ENCODE measurements at places on chromosomes 2 and 18. TPM values are rescaled to one million over a fixed set of nuclear protein-coding genes. Genes with fewer than 3 reads are reported as not detected.

DNA sequence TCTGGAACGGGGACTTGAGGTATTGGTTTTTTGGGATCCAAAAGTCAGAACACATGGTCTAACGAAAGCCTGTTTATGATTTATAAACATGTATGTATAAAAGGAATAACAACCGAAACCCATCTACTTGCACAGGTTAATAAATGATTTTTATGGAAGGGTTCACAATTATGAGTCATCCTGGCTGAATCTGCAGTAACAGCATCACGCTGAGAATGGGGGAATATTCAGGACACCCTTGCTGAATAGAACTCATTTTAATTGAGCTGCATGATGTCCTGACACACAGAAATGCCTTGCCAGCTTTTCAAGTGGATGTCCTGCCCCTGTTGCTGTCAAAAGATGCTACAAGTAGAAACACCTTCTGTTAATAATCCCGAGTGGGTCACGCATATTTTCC is 54.7 kb upstream of the TGFA start:
- H3K36me3 ChIP-seq: no peaks in the 10 kb centered on the region
- peaks cover 7% of the 10 kb centered on the region for H3K27me3 ChIP-seq
- DNase-seq: no peak
- H3K4me3 ChIP-seq: no peak overlapping the region
- H3K27ac ChIP-seq: no peak overlapping the region

GRCh38 chr2:64207573-64207972 is 63.4 kb upstream of the PELI1 start:
- H3K36me3 ChIP-seq: no peaks in the 10 kb centered on the region
- peaks cover 46% of the 10 kb centered on the region for H3K4me1 ChIP-seq
- H3K4me3 ChIP-seq: no peak overlapping the region
- peak overlapping the region; percentile 34 for H3K27ac ChIP-seq
- no peaks in the 10 kb centered on the region for H3K27me3 ChIP-seq

GRCh38 chr2:84116143-84116542 is 342.9 kb downstream of the SUCLG1 start:
- H3K27me3 ChIP-seq: no peaks in the 10 kb centered on the region
- H3K4me3 ChIP-seq: no peak overlapping the region
- no peak for DNase-seq
- H3K4me1 ChIP-seq: no peaks in the 10 kb centered on the region
- H3K36me3 ChIP-seq: no peaks in the 10 kb centered on the region
- no peak overlapping the region for H3K27ac ChIP-seq

DNA sequence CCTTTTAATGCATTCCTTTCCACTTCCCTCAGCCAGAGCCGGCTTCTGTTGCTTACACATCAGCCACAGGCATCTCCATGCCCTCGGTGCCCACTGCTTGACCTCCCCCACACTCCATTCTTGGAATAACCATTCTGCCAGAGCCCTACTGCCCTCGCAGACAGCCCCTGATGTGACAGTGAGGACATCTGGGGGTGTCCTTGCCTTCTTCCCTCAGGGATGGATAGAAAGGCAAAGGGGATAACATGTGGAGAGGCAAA is 6.4 kb upstream of the NPPC start:
- H3K27ac ChIP-seq: no peak overlapping the region
- no peaks in the 10 kb centered on the region for H3K27me3 ChIP-seq
- no peaks in the 10 kb centered on the region for H3K4me1 ChIP-seq
- DNase-seq: no peak
- no peaks in the 10 kb centered on the region for H3K36me3 ChIP-seq

Gene DLGAP1
- polyA plus RNA-seq: 0.36 TPM

DNA sequence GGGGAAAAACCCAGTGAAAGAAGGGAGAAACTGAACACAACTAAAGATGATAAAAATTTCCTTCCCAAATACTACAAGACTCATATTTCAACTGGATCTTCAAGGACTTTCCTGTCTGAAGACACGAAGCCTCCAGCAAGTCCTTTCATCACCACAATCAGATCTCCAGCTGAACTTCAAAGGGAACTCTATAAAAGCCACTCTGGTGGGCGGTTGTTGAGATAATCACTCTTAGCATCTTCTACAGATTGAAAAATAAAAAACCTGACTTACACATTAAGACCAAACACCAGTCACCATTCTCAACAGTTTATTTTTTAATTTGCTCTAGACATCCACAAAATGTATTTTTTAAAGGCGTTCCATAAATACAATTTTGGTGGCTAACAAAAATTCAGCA is 4.4 kb downstream of the REV1 start:
- peaks cover 27% of the 10 kb centered on the region for H3K4me1 ChIP-seq
- no peaks in the 10 kb centered on the region for H3K36me3 ChIP-seq

Gene FAM237A
- not detected for polyA plus RNA-seq

DNA sequence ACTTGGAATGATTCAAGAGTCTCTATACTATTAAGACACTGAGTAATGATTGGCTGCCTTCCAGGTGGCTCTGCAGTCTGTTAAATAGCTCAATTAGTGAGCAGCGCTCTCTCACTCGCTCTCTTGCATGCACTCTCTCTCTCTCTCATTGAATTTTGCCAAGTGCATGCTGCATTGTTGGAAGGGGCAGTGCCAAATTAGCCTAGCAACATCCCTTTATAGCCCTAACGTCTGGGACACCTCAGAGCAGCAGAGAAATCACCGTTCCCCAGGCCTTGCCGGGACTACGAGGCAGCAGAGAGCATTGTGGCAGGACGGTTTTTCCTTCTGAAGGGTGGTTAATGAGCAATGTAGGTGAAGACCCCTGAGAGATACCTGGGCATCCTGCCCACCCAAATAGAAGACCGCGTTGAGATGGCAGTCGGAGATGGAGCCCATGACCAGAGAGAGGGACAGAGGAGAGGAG is 447.6 kb upstream of the POU3F3 start:
- no peaks in the 10 kb centered on the region for H3K4me1 ChIP-seq
- H3K27me3 ChIP-seq: no peaks in the 10 kb centered on the region
- no peak overlapping the region for H3K4me3 ChIP-seq

DNA sequence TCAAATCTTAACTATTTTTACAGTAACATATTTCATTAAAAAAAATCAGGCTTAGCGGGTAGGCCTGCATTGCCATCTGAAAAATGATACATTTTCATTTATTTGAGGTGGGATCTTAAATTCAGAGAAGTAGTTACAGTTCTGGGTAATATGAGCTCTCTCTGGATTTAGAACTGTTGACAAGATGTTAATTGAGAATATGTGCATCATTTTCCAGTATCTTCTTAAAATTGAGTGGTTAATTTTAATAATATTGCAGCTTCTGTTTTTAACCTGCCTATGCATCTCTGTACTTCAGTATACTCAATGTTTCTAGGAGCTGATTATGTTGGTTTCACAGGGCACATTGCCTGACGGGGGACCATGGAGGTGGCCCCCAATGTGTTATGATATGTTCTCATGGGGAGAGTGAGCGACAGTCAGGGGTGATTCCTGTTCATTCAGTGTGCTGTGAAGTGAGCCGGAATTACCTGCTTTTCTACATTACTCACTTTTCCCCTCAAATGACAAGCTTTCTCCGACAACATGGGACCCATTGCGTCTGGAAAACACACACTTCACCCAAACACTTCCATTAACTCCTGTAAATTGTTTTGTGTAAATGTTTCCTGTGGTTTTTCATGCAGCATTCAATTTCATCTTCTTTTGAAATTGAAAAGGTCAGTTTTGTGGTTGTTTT is 406.2 kb downstream of the MTX2 start:
- H3K4me3 ChIP-seq: no peak overlapping the region
- H3K4me1 ChIP-seq: no peaks in the 10 kb centered on the region
- no peaks in the 10 kb centered on the region for H3K36me3 ChIP-seq
- H3K27me3 ChIP-seq: peaks cover 5% of the 10 kb centered on the region
- DNase-seq: no peak

DNA sequence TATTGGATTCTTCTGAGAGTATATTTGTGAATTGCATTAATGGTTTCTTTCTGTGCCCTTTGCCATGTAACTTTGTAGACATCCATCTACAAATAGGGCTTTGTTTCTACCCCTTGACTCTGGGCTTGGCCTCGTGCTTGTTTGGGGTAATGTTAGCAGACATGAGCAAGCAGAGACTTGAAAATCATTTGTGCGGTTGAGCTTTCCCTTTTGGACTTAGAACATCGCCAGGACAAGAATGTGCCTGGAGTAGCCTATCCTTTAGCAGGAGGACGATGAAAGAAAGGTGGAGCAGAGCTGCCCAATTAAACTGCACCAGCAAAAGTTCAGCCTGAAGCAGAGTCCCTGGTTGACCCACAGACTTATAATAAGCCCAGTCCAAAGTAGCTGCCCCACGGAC is 785.9 kb downstream of the EPHA4 start:
- no peak for DNase-seq
- no peaks in the 10 kb centered on the region for H3K36me3 ChIP-seq
- H3K4me1 ChIP-seq: no peaks in the 10 kb centered on the region
- no peak overlapping the region for H3K27ac ChIP-seq
- no peak overlapping the region for H3K4me3 ChIP-seq
- no peaks in the 10 kb centered on the region for H3K27me3 ChIP-seq

Gene PCBP1
- polyA plus RNA-seq: 188 TPM

GRCh38 chr2:216536734-216537210 is 38.1 kb downstream of the RPL37A start:
- H3K4me1 ChIP-seq: no peaks in the 10 kb centered on the region
- DNase-seq: no peak
- H3K27ac ChIP-seq: no peak overlapping the region
- H3K36me3 ChIP-seq: no peaks in the 10 kb centered on the region

GRCh38 chr2:76569819-76570218 is 859.1 kb upstream of the GCFC2 start:
- no peaks in the 10 kb centered on the region for H3K27me3 ChIP-seq
- no peaks in the 10 kb centered on the region for H3K4me1 ChIP-seq
- no peak overlapping the region for H3K4me3 ChIP-seq
- H3K36me3 ChIP-seq: no peaks in the 10 kb centered on the region
- no peak overlapping the region for H3K27ac ChIP-seq
- no peak for DNase-seq

Gene RBM44
- polyA plus RNA-seq: 0.21 TPM

Gene CTAGE1
- not detected for polyA plus RNA-seq

DNA sequence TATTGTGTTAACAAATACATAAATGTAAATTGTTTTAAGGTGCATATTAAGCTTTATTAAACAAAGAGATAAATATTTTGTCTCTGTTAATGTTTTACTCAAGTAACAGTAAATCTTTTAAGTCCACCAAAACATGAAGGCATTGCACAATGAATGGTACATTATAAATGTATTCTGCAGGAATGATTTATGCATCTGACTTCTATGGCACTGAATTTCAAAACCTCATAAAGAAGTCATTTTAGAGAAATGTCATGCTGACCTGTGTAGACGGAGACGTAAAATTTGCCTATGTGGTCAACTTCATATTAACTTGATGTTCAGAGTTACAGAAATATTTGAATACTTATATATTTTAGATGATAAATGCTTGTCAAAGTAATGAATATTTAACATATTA is 194.7 kb downstream of the BABAM2 start:
- no peak overlapping the region for H3K4me3 ChIP-seq
- no peak for DNase-seq
- H3K36me3 ChIP-seq: no peaks in the 10 kb centered on the region
- H3K27me3 ChIP-seq: no peaks in the 10 kb centered on the region
- H3K27ac ChIP-seq: no peak overlapping the region

Gene UGT1A8
- polyA plus RNA-seq: not detected

Gene MSTN
- not detected for polyA plus RNA-seq

Gene IMP4
- 111 TPM for polyA plus RNA-seq

Gene SERPINB12
- polyA plus RNA-seq: not detected

- peaks cover 40% of the 10 kb centered on the region for H3K27me3 ChIP-seq
- H3K36me3 ChIP-seq: no peaks in the 10 kb centered on the region
Measured at GRCh38 chr2:45000921-45001868, 8.1 kb downstream of the SIX2 start.

DNA sequence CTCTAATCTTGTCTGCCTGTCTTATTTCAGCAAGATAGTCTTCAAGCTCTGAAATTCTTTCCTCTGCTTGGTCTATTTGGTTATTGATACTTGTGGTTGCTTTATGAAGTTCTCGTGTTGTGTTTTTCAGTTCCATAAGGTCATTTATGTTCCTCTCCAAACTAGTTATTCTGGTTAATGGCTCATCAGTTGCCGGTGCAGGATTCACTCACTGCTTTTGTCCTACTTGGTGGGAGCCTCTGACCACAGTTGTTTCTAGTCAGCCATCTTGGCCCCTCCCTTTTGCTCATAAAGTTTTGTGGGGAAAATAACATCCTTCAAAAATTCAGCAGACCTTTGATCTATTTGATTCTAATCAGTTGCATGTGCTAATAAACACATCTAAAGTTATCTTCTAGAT is 158.6 kb upstream of the PARD3B start:
- no peak overlapping the region for H3K4me3 ChIP-seq
- H3K27ac ChIP-seq: no peak overlapping the region
- no peaks in the 10 kb centered on the region for H3K36me3 ChIP-seq
- H3K4me1 ChIP-seq: no peaks in the 10 kb centered on the region
- no peak for DNase-seq
- H3K27me3 ChIP-seq: no peaks in the 10 kb centered on the region

DNA sequence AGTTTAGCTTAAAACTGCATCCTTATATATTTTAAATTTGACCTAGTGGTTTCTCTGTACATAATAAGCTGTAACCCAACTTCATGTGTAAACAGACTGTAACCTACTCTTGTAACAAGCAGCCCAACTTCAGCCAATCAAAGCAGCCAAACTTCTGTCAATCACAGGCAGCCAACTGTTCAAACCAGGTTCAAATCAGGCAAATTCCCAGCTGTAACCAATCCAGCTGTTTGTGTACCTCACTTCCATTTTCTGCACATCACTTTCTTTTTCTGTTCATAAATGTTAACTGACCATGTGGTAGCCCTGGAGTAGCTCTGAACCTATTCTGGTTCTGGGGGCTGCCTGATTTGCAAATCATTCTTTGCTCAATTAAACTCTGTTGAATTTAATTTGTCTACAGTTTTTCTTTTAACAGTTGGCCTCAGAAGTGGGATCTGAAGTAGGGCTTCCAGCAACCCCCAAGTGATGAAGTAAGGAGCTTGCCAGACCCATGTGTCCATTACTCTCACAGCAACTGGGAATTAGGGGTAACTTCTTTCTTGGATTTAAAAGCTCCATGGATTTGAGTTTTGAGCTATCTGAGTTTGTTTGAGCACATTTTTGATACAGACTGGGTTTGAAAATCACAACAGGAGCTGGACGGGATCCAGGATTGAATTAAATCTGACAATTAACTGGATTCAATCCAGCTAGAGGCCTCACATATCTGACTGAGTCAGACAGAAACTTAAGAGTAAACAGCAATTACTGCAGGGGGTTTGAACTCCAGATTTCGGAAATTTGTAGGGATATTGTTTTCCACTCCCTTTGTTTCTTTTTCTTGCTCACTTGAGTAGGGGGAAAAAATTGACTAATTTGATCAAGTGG is 1569.7 kb upstream of the SLC39A10 start:
- H3K4me1 ChIP-seq: no peaks in the 10 kb centered on the region
- H3K4me3 ChIP-seq: no peak overlapping the region
- H3K27me3 ChIP-seq: no peaks in the 10 kb centered on the region
- DNase-seq: no peak

DNA sequence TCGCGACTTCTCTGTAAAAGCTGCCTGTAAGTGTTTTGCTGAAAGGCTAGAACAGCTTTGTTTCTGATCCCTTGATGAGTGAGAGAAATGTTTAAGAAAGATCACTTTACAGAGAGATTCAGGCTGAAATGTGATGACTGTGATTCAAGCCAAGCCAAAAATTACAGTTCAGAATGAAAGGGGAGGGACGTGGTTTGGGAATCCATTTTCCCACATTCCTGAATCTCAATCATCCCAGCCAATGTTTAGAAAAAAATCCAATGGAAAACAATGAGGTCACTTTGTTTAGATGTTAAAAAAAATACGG is 416.7 kb downstream of the ARHGAP15 start:
- H3K36me3 ChIP-seq: no peaks in the 10 kb centered on the region
- H3K27me3 ChIP-seq: no peaks in the 10 kb centered on the region
- no peak for DNase-seq
- H3K4me1 ChIP-seq: peaks cover 9% of the 10 kb centered on the region

Gene KATNAL2
- polyA plus RNA-seq: not detected

Gene POTEC
- polyA plus RNA-seq: not detected

All from CD4-positive, CD25-positive, alpha-beta regulatory T cell (primary cell).